ENCODE measurements at places on chromosomes 6 and 20. TPM values are rescaled to one million over a fixed set of nuclear protein-coding genes. Genes with fewer than 3 reads are reported as not detected.
A peak's percentile ranks its signal among the peaks of the same experiment; 100 is the strongest.

Gene EEF1A2
- 1,229 TPM for total RNA-seq

Gene SIRT5
- total RNA-seq: 53.3 TPM

DNA sequence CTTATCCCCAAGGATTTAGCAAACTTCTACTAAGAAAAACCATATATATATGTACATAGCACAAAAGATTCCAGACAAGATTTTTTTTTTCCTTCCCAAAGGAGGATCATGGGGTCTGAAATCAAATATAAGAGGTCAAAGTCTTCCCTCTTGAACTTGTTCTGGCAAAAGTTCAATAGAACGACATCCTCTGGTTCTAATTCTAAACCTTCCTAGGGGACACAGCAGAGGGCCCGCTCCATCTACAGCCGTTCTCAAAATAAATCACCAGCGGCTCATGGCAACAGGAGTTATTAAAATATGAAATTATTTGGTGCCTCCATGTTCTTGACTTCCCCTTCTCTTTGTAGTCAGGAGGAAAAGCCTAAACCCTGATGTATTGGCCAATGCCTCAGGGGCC is 29.0 kb downstream of the ANKRD60 start:
- peak; percentile 38 for DNase-seq

Gene SAYSD1
- total RNA-seq: 10.9 TPM

DNA sequence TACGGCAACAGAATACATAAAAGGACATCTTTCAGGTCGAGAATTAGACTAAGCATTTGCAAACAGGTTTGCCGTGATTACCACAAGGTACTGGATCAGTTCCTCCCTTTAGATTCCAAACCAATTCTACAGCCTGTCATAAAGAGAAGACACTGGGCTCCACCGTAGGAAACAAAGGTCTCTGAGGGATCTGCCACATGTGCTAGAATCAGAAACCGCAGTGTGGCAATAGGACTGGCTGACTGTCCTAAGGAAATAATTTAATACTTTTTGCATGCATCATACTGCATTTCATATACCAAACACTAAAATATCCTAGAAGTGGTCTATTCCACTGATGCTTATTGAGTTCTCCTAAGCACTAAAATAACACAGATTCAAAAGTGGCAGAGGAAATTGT is 59.2 kb downstream of the POPDC3 start:
- DNase-seq: no peak

GRCh38 chr6:105832313-105832761 is 253.8 kb upstream of the PRDM1 start:
- DNase-seq: no peak

Gene B3GAT2
- total RNA-seq: not detected
